ENCODE measurements at places on chromosomes 1 and 21. TPM values are rescaled to one million over a fixed set of nuclear protein-coding genes. Genes with fewer than 3 reads are reported as not detected.

GRCh38 chr1:197247465-197247864, 20.6 kb upstream of the CRB1 start:
- no peak for DNase-seq

- no peak for DNase-seq
These were observed 56.5 kb downstream of the FOXO6 start for GRCh38 chr1:41417746-41418145.

DNA sequence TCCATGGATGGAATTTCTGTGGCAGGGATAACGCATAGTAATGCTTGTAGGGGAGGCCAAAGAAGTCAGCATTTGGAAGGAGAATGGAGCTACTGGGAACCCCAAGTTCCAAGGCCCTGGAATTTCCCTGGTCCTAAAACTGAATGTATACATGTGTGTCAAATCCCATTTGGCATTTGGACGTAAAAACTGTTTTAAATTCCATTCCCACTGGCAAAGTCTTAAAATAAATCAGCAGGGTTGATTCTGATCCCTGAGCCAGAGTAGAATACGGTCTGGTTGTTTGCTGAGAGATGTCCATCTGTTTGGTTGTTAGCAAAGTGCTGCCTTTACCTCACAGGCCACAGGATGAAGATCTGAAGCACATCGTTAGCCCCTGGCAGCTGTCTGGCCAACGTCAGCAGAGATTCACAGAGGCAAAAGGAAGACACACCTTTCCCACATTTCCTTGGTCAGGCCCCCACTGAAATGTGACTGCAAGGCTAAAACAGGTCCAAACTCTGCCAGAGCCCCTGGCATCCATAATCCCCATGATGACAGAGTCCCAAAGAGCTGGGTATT, 62.2 kb downstream of the GORAB start:
- no peak for DNase-seq

DNA sequence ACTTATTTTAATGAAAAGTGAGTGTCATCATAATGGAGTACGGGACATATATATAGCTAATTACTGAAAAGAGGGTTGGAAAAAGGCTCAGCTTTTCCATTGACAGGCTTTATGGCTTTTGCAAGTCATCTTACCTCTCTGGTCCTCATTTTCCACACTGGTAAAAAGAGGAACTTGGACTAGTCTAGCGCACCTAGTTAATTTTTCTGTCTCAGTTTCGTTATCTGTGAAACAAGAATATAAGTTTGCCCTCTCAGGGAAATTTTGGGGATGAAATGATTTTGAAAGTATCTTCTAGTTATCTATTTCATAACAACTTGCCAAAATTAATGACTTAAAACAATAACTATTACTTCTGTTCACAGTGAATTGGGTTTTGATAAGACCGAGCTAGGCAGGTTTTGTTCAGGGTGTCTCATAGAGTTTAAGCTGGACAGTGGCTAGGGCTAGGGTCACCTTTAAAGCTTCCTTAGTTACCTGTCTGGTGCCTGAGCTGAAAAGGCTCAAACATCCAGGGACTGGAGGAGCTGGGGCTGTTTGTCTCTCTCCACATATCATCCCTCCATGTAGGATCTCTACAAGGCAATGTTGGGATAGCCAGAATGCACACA, 91.7 kb downstream of the TYW3 start:
- DNase-seq, result no peak

Gene MAN1C1
- total RNA-seq, result 0.63 TPM

DNA sequence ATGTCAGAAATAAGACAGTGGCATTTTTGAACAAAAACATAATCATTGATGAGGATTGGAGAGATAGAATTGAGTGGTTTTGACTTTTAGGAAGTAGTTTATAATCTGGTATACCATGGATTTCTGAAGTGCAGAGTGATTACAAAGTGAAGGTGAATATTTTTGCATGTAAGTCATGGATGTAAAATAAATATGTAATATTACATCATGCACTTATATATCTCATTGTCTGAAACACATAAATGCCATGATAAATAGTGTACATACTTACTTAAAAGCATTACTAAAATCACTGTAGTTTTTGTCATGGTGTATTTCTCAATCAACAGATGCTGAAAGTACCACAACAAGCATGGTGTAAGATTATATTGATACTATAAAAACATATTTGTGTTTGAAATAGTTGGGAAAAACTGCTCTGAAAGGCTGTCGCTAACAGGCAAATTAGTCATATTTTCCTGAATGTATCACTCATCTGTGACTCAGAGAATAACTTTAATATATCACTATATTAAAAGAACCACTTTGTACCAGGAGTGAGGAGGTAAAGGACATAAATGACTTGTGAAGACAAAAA, 24.8 kb upstream of the RGS18 start:
- DNase-seq, result no peak

Data from Daoy (cell line).